ENCODE measurements at places on chromosomes 5 and 9.

DNA sequence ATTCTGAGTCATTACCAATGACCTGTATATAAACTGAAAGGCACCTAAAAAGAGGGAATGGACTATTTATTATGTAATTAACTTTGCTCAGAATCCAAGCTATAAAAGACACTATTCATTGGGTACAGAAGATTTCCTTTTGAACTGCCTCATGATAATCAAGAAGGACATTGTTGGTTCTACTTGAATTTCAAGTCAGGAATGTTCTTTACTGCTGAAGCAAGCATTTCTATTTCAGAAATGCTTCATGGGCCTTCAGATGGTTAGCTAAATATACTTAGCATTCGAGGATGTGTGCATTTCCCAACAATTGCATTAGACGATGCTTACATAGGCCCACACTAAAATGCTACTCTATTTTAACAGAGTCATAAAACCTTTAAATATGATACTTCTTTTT is 658.2 kb upstream of the DMAC1 start:
- DNase-seq: no peak

DNA sequence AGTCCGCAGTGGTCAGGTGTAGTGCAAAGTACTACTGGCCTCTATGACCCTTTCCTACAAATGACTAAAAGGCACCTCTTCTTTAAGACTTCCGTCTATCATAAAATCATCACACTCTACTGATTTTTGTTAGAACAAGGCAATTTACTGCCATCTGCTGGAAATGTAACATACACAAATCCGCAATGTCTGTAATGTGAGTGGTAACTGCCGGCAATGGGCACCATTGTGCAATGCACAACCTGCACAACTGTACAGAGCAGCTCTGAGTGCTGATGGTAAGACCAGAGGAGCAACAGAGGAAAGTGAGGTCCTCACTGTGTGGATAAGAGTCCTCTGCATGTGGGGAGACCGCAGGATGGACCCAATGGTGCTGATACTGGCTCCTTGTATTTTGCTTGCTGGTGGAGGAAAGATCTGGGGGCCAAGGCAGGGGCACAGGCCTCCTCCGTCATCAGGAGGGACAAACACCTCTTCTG is 103.7 kb downstream of the ATPSCKMT start:
- DNase-seq: peak; percentile 32

- no peak for DNase-seq
Measured at GRCh38 chr5:134845335-134845851, 375 bp upstream of the C5orf24 start.

- no peak for DNase-seq
Measured at GRCh38 chr5:122332599-122333555, 20.8 kb downstream of the SNCAIP start.

GRCh38 chr5:93787598-93787997 is 46.2 kb upstream of the POU5F2 start:
- DNase-seq: no peak

- no peak for DNase-seq
Measured at GRCh38 chr9:107918749-107919148, 429.2 kb upstream of the KLF4 start.

GRCh38 chr5:132708645-132709044 is 28.7 kb downstream of the KIF3A start:
- no peak for DNase-seq

- no peak for DNase-seq
Measured at GRCh38 chr5:14362491-14362890, 219.1 kb upstream of the OTULINL start.

DNA sequence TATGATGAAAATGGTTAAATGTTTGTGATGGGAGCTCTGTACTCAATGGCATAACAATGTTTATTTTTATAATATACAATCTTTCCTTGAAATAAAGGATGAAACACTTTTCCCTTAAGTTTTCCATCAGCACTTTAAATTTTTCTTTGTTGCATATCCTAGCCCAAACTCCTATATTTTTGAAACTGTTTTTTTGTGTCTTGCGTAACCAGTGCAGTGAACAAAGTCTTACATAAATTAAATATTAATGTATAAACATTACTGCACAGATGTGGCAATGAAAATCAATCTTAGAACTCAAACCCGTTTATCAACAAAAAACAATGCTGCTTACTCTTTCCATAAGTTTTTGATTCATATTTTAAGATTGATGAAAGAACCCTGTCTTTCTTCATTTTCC is 34.1 kb upstream of the IL31RA start:
- no peak for DNase-seq

GRCh38 chr5:9622971-9623421 is 7.2 kb downstream of the TAS2R1 start:
- DNase-seq: peak; percentile 89

DNA sequence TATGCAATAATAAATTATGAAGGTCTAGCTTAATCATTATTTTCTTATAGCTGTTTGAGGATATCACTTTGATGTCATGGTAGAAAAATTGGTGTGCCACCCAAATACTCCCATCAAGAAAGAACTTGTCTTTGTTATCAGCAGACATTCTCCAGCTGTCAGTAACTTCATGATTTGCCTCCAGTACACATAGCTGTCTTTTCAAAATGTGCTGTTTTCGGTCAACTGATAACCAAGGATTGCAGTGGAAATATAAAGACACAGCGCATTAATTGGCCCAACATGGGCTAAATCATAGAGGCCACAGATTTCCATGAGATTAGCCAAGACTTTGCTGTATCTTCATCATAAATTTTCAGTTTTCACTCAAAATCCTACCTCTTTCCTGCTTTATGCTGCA is 993.5 kb upstream of the SEMA6A start:
- DNase-seq: no peak
